ENCODE measurements at places on chromosomes 12 and 14.

DNA sequence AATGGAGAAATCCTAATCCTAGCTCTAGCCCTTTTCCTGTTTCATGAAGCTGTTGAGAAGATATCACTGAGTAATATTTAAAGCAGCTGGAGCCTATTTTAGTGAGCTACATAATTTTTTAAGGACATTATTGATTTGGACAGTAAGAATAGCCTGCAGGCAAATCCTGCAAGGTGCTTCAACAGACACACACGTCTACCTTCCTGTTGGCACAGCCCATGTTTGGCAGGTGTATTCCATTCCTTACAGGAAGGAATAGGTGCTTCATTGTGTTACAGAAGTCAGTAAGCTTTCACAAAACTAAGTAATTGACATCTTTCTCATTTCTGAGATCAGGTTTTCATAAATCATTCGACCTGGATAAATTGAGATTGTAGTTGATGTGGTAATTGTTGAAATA lies 50.6 kb downstream of the FOXA1 start:
- DNase-seq: no peak

GRCh38 chr14:94470311-94470710 lies 5.7 kb downstream of the SERPINA9 start:
- no peak for DNase-seq

GRCh38 chr14:21346532-21347135 lies 37.2 kb downstream of the SUPT16H start:
- DNase-seq: no peak

DNA sequence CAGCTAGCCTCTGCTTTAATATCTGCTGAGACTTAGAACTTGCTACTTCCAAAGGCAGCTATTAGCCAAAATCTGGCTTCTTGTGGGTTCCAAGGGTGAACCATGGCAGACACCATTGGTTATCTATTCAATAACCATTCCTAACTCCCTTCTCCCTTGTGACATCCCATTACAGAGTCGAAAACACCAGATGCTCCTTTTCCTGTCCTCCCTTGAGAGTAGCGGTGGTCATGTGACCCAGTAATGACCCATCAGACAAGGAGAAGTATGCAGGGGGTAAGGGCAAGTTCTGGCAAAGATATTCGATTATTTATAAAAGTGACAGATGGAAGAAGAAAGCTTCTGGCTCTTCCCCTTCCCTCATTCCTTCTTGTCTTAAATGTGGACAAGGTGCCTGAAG lies 20.1 kb downstream of the TGFB3 start:
- DNase-seq: no peak

DNA sequence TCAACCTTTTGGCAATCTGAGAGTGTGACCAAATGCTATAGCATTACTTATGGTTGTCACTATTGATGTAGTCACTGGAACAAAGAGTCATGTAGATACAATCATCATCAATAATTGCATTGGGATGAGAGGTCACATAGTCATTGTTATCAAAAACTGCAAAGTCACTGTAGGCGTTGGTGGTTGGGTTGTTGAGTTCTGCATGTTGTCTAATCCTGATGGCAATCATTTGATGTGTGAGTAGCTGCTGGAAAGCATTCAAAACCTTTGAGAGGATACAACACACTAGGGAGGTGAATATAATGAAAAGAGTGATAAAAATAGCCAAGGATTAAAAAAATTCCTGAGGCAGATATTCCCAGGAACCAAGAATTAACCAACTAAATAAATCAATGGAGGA lies 214.7 kb upstream of the SYT10 start:
- no peak for DNase-seq

DNA sequence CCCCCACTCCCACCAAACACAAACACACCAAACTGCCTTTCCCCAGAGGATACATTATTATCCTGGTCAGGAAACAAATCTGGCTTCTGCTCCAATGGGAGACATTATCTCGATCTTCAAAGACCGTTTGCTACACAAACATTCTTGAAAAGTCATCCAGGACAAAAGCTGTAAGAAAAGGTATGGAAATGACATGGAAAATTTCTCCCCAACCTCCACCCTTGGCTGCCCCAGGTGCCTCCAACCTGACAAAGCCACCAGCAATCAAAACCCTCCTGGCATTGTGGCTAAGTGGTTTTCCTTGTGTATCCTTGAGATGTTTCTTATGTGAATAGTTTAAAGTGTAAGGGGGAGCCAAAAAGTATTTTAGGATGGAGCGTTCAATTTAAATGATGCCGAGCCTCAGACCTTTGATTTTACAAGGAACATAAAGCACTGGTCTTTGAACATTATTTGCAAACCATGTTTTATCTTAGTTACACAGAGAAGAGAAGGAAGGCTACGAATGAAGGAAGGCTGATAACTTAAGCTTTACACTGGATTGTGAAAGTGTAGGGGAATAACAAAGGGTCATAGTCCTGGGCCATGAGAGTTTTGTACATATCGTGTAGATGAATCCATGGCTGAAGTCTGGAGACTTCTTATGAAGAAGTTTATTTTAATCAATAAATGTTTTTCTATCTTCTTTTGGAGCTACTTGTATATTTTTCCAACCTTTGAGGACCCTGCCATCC lies 418.9 kb upstream of the TMTC1 start:
- no peak for DNase-seq
